NCI-H226 (cell line): ENCODE measurements at places on chromosomes 13 and 19.

- DNase-seq: no peak
Measured at GRCh38 chr19:6071875-6072274, 38.4 kb downstream of the RFX2 start.

DNA sequence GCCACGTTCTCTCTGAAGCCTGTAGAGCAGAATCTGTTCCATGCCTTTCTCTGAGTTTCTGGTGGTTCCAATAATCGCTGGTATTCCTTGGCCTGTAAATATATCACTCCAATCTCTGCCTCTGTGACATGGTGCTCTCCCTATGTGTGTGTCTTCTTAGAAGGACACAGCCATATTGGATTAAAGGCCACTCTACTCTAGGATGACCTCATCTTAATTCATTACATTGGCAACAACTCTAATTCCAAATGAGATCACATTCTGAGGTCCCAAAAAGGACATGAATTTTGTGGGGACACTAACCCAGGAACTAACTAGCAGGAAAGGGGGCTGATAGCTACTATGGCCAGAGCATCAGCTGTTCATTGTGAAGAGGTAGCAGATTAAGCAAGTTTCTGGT lies 110.7 kb downstream of the KLF12 start:
- no peak for DNase-seq

DNA sequence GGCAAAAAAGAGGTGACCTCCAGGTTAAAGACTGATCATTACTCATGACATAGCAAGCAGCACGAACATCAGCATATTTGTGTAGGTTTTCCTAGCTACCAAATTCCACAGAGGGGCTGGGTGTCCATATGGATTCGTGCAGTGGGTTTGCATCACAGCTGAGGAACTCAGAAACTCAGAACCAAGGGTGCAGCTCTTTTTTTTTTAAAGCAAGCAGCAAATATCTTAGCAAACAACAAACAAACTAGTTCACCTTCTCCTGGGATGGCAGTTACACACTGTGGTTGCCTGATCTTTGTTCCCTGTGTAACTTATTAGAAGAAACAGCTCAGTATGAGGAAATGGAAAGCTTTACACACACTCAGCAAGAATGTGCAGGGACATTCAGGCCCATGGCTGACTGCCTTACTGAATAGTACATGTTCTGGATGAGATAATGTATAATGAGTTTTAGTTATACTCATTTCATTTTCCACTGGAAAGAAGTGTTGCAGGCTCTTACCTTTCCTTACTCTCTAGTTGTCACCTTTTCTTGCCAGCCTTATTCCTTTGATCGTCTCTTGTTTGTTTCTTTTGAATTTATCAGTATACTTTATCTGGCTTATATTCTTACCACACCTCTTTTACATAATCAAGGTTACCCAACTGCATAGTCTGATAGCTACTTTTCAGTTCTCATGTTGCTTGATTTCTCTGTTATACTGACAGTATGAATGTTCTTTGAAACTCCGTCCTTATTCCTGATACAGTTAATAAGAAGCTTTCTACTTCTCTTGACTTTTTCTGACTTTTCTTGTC lies 4.3 kb downstream of the NDFIP2 start:
- DNase-seq: peak; percentile 92

DNA sequence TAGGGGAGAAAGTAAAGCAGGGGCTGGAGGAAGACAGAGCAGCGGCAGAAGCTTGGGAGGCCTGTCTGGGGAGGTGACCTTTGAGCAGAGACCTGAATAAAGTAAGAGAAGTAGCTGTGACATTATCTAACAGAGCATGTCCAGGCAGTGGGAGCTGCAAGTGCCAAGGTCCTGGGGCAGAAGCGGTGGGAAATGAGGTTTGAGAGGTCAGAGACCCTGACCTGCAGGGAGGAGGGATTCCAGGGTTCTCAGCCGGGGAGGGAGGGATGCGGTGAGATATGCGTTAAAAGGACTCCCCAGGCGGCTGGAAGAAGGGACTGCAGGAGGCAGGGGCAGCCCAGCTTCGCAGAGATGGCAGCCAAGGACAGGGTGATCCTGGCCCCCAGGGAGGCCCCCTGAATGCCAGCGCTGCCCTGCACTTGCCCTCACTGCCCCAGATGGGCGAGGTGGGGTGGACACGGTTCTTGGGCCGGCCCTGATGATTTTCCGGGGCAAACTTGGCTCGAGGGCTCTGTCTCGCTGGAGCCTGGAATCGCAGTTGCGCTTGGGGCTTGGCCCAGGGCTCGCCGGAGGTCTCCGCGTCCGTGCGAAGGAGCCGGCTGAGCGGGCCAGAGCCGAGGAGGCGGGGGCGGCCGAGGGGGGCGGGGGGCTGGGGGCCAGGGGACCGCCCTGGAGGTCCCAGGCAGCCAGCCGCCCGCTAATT lies 3.2 kb downstream of the CRLF1 start:
- DNase-seq: no peak

DNA sequence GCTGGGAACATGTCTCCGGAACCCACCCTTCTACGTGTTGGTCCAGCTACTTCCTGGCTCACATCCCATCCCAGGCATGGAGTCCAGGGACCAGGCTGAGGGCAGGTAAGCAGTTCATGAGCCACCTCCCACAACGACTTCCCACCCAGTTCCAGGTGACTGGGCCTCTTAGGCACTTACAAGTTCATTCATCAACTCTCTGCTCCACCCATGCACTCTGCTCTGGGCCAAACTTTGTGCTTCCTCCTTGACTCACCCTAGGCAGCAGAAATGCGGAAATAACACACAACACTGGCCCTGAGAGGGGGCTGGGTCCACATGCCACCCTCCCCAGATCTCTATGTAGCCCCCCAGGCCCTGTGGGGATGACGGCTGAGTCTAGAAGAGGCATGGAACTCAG lies 20.5 kb downstream of the IQCN start:
- no peak for DNase-seq

- no peak for DNase-seq
Measured at GRCh38 chr13:78976696-78977095, 317.7 kb upstream of the OBI1 start.

- DNase-seq: no peak
Measured at GRCh38 chr13:29500386-29500785, 95.1 kb downstream of the SLC7A1 start.

DNA sequence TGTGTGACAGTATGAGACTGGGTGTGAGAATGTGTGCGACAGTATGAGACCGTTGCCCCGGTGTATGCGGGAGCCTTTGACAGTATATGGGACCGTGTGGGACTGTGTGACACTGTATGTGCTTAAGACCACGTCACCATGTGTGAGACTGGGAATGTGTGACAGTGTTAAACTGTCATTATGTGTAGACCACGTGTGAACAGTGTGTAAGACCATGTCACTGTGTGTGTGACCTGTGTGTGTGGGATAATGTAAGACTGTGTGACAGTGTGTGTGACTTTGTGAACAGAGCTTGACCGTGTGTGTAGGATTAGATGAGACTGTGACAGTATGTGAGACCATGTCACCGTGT lies 549 bp downstream of the ZNF583 start:
- no peak for DNase-seq

GRCh38 chr13:63497601-63498000 lies 2082.0 kb upstream of the PCDH20 start:
- no peak for DNase-seq

DNA sequence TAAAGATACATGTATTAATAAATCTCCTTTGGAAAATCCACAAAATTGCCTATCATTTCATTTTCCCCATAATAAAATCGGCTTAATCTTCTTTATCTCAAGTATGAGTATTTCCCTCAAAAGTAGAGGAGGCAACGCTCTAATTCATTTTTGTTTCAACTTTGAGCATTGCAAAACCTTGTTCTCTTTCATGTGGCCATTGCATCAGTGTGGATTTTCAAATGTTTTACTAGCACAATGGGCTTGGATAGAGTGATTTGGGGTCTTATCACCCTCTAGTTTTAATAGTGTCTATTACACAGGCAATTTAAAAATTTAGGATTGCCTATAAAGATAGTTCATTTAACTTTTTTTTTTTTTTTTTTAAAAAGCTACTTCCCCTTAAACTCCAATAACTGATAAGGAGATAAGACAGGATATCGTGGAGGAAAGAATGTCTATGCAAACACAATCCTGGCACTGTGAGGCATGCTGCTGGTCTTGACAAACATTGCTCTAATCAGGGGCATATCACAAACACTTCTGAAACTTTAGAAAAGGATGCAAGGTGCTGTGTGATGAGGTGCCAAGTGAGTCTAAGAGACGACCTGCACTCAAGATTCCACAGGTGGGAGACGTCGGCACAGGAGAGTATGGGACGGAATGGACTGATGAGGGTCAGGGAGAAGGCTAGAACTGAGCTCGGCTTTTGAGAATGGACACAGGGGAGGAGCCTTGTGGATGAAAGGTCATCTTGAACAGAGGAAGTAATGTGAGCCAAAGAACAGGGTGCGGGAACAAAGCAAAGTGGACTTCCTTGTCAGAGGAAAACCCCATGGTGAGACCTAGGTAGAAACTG lies 199.7 kb downstream of the IRS2 start:
- no peak for DNase-seq

DNA sequence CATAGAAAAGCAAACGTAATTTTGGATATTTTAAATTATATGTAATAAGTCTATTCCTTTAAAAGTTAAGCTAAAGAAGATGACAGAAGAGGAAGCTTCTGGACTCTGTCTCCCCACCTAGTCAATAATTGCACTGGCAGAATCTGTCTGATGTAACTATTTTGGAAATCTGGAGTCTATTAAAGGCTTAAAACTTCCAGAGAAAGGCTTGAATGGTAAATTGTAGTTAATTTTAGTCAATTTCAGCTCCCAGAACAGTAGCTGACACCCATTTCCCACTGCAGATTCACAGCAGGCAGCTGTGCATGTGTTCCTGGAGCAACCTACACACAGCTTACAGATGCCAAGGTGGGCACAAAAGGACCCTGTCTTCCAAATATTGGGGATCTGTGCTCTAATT lies 304.1 kb downstream of the PCDH20 start:
- no peak for DNase-seq

GRCh38 chr19:1133471-1133929 lies 29.7 kb downstream of the GPX4 start:
- DNase-seq: no peak

- DNase-seq: no peak
Measured at GRCh38 chr13:106033659-106034058, 501.8 kb downstream of the EFNB2 start.

DNA sequence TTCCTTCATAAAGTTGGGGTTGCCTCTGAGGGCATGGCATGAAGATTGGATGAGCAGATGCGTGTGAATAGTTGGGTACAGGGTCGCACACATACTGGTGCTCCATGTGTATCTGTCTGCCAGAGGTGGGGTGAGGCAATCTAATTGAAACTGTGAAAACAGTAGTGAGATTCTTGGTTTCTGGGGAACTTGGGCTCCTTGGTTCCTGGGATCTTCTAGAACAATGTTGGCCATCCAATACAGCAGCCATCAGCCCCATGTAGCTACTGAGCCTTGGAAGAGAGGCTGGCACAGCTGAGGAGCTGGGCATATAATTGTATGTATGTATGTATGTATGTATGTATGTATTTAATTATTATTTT lies 616 bp downstream of the FCHO1 start:
- DNase-seq: no peak

GRCh38 chr13:31504918-31505317 lies 234.4 kb upstream of the RXFP2 start:
- DNase-seq: no peak

GRCh38 chr13:34250151-34250670 lies 432.3 kb downstream of the RFC3 start:
- no peak for DNase-seq

GRCh38 chr13:39311619-39312018 lies 273.4 kb downstream of the NHLRC3 start:
- peak; percentile 29 for DNase-seq

- DNase-seq: no peak
Measured at GRCh38 chr13:93926425-93926824, 553.1 kb downstream of the DCT start.

DNA sequence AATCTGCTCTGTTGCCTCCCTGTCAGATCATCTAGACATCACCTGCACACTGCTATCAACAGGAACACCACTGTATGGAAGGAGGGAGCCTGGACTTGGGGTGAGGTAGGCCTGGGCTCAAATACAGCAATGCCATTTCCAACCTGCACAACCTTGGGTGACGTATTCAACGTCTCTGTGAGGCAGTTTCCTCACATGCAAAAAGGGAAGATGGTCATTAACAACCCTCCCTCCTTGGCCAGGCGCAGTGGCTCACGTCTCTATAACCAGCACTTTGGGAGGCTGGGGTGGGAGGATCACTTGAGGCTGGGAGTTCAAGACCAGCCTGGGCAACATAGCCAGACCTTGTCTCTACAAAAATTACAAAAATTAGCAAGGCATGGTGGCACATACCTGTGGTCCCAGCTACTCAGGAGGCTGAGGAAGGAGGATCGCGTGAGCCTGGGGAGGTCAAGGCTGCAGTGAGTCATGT lies 13.1 kb downstream of the XRCC1 start:
- no peak for DNase-seq

GRCh38 chr13:42420304-42420703 lies 148.4 kb downstream of the AKAP11 start:
- DNase-seq: no peak
